ENCODE measurements at places on chromosomes 2 and 18.

DNA sequence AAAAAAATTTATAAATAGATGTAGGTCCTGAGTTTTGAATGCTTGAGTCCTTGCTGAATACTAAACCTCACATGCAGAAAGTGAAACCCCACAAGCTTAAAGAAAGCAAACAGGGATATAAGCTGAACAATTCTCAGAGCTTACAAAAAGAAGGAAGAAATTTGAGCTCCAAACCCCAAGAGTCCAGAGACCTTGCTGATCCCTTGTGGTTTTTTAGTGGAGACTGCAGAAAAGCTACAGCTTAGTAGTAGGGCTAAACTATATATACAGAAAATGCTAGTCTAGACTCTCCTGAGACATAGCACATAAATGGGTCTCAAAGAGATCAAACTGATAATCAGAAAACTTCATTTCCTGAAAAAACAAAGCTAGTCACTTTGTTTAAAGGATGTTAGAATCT lies 1548.1 kb upstream of the ZEB2 start:
- no peak for DNase-seq

DNA sequence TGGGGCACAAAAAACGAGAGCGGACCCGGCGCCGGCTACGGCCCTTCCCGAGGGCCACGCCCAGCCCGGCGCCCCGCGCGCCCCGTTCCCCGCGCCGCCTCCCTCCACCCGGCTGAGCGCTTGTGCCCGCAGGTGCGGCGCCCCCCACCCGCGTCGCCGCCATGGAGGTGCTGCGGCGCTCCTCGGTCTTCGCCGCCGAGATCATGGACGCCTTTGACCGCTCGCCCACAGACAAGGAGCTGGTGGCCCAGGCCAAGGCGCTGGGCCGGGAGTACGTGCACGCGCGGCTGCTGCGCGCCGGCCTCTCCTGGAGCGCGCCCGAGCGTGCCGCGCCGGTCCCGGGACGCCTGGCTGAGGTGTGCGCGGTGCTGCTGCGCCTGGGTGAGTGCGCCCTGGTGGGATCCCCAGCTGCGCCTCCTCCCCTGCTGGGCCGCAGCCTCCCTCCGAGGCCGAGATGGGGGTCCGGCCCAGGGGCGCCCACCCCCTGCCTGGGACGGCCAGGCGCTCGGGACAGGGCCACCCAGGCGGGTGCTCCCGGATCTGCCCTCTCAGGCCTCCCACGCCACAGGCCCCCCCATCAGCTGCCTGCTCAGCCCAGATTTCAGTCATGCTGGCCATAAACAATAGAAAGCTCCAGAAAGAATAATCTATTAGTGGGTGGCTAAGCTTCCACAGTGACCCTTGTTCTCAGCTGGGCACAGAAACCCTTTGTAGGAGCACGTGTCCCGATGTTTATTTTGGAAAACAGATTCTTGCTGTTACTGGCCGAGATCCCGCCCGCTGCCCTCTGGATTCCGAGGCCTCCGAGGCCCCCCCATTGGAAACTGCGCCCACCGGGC lies 997 bp downstream of the BOK start:
- DNase-seq: no peak

DNA sequence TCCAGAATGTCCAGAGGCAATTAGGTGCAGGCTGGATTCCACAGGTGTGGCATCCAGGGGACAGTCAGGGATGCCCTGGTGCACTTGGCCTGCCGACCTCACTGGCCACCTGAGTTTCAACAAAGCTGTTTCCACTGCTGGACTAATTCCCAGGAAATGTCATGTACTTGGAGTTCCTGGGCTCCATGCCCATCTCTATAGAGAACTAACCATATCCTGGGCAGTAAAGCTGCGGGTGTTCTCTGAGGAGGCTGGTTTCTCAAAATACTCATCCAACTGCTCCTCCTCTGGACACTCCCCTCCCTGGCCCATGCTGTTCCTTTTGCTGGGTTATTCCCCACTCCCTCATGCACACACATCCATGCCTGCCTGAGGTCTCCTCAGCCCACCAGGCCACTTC lies 161.9 kb upstream of the SKOR2 start:
- DNase-seq: no peak

- DNase-seq: no peak
Measured at GRCh38 chr2:143474586-143474985, 345.4 kb downstream of the ARHGAP15 start.

GRCh38 chr2:108634576-108635160 lies 84.6 kb upstream of the RANBP2 start:
- no peak for DNase-seq

GRCh38 chr2:121479882-121480522 lies 50.7 kb upstream of the RNU4ATAC start:
- DNase-seq: no peak

DNA sequence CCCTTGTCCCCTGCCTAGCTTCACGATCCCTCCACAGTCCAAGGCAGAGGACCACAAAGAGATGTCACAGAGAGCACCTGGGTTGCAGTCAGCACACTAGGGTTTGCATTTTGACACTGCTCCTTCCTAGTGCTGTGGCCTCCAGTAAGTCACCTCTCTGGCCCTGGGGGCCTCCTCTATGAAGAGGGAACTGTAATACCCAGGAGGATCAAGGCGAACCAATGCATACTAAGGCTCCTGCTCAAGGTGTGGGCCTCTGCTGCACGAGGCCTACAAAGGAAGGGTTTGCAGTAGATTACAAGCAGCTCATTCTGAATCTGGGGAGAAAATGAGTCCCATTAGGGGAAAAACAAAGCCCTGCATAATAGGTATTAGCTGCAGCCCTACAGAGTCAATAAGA lies 72.3 kb upstream of the FZD7 start:
- DNase-seq: no peak

GRCh38 chr18:25042641-25043051 lies 309.3 kb downstream of the ZNF521 start:
- no peak for DNase-seq

DNA sequence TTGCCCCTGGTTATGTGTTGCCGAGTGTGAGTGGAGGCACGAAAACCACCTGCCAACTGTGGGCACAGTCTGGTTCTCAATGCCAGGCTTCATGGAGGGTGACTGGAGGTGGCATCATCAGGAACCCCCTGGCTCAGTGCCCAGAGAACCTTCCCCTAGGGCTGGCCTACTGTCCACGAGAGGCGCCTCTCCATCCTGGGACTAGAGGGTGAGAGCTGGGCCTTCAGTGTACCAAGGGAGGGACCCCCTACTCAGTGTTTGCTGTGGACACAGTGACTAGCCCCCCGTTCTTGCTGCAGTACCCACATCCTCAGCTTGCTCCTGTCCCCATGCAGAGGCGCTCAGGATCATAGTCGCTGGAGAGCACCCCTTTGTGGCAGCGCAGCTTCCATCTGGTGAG lies 202.6 kb downstream of the HDAC4 start:
- no peak for DNase-seq

DNA sequence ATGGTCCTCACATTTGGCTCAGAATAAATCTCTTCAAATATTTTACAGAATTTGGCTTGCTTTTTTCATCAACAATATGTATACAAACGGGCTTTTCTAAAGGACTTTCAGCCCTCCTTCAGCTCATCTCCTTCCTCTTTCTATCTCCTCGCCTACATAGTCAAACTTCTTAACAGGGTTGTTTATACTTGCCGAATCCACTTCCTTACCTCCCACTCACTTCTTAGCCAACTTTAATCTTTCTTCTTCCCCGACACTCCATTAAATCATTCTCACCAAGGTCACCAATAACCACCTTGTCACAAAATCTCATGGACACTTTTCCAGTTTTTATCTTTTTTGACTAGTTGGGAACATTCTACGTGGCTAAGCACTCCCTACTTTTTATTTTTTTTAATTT lies 325.2 kb downstream of the PLCL1 start:
- DNase-seq: no peak

Data from stimulated activated CD4-positive, alpha-beta T cell treated with anti-CD3 and anti-CD28 coated beads, Interleukin-1b, Interleukin-23, amount 100 ng/mL, for 1 hour (primary cell).